ENCODE measurements at places on chromosomes 7 and 10. TPM values are rescaled to one million over a fixed set of nuclear protein-coding genes. Genes with fewer than 3 reads are reported as not detected.
A peak's percentile ranks its signal among the peaks of the same experiment; 100 is the strongest.

The NPTX2 gene
- not detected for polyA plus RNA-seq

DNA sequence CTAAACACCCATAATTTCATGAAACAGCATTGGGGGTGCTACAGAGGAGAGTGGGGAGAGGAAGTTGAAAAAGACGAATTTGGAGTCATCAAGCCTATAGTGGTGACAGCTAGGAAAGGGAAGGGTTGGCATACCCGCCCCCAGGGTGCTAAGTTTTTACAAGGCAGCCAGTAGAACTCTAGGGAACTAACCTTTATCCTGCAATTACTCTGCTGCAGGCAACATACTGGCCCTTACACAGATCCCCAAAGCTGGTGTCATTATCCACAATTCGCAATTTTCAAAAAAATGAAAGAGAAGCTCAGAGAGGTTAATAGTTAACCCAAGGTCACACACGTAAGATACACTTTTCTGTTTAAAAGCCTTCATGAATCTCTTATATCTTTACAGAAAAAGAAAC lies 14.2 kb upstream of the SLC35B4 start:
- no peak for DNase-seq
- H3K4me3 ChIP-seq: no peak overlapping the region
- H3K4me1 ChIP-seq: no peaks in the 10 kb centered on the region
- no peak overlapping the region for H3K27ac ChIP-seq
- no peaks in the 10 kb centered on the region for H3K36me3 ChIP-seq

- H3K4me3 ChIP-seq: no peak overlapping the region
- H3K27ac ChIP-seq: peak overlapping the region; percentile 63
- peak; percentile 51 for DNase-seq
Measured at GRCh38 chr7:107924841-107925504, 34.0 kb downstream of the DLD start.

DNA sequence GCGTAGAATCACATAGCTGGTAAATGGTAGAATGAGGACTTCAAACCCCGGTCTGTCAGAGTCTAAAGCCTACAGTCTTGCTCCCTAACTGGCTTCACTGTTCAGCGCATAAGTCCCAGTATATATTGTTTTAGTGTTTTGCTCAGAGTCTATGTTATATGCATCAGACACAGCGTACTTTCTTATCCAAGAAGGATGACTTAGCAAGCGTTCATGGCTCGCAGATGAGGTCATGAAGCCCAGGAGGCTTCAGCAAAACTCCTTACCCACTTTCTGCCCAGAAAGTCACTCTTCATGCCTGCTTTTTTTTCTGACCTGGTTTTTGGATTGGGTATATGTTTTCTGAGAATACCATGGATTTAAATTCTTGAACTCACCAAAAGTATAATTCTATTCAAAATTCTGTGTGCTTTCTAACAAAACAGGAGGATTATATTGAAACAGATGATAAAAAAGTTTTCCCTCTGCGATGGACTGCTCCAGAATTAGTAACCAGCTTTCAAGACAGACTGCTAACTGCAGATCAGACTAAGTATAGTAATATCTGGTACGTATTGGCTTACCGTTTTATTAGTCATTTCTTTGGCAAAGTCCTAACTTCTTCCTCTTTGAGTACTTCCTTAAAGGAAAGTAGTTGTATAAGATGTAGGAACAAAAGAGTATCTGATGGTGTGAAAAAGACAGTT lies 24.6 kb upstream of the BHLHA15 start:
- no peak overlapping the region for H3K4me3 ChIP-seq
- no peak overlapping the region for H3K27ac ChIP-seq
- no peaks in the 10 kb centered on the region for H3K4me1 ChIP-seq
- peaks cover 4% of the 10 kb centered on the region for H3K36me3 ChIP-seq
- no peak for DNase-seq

The LRRC18 gene
- 0.16 TPM for polyA plus RNA-seq

The ZNF92 gene
- polyA plus RNA-seq: 20.4 TPM

Data from GM12878 (cell line).